ENCODE measurements at places on chromosomes 13 and 19.

DNA sequence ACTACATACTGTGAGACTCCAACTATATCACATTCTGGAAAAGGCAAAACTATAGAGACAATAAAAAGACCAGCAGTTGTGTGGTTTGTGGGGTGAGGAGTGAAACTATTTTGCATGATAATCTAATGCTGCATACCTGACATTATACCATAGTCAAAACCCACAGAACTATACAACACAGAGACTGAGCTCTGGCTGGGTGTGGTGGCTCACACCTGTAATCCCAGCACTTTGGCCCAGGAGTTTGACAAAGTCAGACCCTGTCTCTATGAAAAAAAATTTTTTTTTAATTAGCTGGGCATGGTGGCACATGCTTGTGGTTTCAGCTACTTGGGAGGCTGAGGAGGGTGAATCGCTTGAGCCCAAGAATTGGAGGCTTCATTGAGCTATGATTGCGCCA, 11.9 kb downstream of the ZNF541 start:
- DNase-seq: no peak

GRCh38 chr19:35671818-35672217, 5.5 kb downstream of the UPK1A start:
- no peak for DNase-seq

DNA sequence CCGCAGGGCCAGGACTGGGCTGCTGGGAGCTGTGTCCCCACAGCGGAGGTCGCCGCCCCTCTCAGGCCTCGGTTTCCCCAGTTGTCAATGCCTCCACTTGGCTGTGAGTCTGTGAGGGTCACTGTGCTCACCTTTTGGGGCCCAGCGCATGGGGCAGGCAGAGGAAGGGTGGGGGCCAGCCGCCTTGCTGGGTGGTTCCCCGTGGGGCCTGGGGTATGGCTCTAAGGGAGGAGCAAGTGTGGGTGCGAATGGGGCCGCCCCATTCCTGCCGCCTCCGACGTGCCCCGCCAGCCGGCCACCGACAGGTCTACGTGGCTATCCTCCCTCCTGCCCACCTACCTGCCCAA, 800 bp upstream of the FGF22 start:
- DNase-seq: no peak

- DNase-seq: no peak
Observed at GRCh38 chr19:50326101-50326664, 3.0 kb downstream of the KCNC3 start.

- DNase-seq: no peak
Observed at GRCh38 chr19:50513746-50514345, at the start of gene ASPDH. Gene ASPDH, minus strand, starts transcription at chr19:50513913. Its CDS starts 90 bp downstream, at chr19:50513823.

DNA sequence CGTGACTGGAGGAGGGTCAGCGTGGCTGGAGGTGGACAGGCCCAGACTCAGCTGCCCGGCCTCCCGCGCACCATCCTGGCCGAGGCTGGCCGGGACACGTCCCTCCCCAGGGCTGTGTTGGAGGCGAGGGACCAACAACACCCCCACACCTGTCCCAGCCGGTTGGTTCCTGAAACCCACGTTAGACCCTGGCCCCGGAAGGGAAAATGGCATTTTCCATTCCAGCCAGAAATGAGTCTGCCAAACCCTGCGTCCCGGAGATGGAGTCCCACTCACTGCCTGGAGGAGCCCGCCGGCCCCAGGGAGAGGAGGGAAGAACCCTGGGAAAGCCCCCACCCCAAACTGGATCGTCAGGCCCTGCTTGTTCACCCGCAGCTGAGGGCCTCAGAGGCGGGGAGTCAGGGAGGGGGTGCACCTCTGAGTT, 4.8 kb upstream of the WDR18 start:
- no peak for DNase-seq

GRCh38 chr13:112066624-112067004, 335 bp upstream of the SOX1 start:
- DNase-seq: no peak

- DNase-seq: no peak
Observed at GRCh38 chr13:49124693-49125304, 95.3 kb upstream of the MLNR start.

GRCh38 chr19:45528744-45529419, 21.6 kb downstream of the VASP start:
- peak; percentile 24 for DNase-seq

DNA sequence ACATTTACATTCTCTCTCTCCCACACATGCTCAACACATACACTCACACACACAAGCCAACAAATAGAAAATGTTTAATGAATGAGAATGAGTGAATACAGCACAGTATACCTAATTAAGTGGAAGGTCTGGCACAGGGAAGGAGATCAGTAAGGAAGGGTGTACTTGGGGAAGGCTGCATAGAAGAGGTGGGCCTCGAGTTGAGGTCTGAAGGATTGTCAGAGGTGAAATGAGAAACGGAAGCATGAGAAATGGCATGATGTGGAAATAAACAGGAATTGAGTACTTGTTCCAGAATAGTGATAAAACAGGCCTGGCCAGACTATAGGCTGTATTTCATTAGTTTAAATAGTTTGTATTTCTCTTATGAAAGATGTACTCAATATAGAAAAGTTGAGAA, 136.2 kb downstream of the FLT1 start:
- DNase-seq: no peak

- peak; percentile 70 for DNase-seq
Observed at GRCh38 chr13:112783135-112783977, 93.5 kb downstream of the ATP11A start.

- DNase-seq: no peak
Observed at GRCh38 chr19:16361926-16362325, 37.3 kb downstream of the KLF2 start.

DNA sequence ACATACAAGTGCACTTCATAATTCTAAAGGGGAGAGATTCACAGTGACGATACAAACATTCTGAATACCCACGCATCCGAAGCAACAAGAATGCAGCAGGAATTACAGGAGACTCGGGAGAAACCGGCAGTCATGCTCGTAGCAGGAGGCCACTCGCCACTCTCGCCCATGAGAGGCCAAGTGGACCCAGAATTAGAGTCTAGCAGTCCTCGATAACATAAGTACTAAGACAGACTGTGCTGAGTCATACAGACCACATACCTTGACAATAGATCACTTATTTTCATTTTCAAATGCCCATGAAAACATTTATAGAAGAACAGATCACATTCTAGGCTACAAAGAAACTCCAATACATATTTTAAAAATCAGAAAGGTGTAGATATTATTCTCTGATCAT, 299.1 kb upstream of the TSHZ3 start:
- no peak for DNase-seq

GRCh38 chr13:61202042-61202441, 213.6 kb downstream of the PCDH20 start:
- no peak for DNase-seq

DNA sequence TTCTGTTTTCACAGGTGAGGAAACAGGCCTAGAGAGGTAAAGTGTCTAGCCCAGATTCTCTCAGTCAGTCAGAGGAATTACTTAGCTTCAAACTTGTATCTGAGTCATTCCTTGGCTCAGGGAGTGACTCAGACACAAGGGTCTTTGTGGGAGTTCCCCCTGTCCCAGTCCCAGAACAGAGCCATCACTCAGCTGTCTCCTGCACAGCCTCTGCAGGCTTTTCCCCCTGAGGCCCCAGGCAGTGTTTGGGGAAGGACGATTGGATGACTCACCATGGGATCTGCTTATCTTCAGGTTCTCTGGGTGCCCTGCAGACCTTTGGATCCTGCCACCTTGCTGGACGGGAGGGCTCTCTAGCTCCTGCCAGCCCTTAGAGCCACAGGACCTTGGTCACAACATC, 13.2 kb downstream of the ZNF793 start:
- no peak for DNase-seq

GRCh38 chr13:103528437-103528836, 462.2 kb upstream of the SLC10A2 start:
- DNase-seq: no peak

GRCh38 chr13:24218977-24219376, 58.5 kb downstream of the SPATA13 start:
- DNase-seq: no peak
